ENCODE measurements at places on chromosomes 11 and 22.

GRCh38 chr22:42855211-42855610 is 1.9 kb downstream of the ARFGAP3 start:
- peak; percentile 31 for DNase-seq

DNA sequence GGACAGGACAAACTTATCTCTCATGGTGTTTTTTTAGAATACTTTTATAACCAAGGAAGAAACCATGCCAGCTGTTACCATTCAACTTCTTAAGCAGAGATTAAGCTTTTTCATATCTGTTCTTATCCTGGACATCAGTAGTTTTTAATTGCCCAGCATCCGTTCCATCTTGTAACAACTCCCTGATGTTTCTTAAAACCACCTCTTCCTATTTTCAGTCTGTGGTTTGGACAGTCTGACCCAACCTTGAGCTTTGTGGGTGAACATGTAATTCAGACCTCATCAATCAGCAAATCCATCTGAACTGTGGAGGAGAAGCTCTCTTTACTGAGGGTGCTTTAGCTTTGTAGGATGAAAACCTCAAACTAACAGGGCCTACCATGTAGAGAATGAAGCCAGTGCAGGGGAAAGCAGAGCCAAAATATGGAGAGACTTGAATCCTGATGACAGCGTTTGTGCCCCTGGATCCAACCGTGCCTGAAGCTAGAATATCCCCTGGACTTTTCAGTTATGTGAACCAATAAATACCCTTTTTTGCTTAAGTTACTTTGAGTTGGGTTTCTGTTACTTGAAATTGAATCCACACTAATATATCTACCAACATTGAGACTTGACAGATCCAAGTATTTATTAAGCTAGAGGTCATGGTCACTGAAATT is 9.4 kb downstream of the TUG1 start:
- DNase-seq = no peak

- DNase-seq = peak; percentile 93
Measured at GRCh38 chr11:64742889-64743590, 902 bp downstream of the RASGRP2 start.

DNA sequence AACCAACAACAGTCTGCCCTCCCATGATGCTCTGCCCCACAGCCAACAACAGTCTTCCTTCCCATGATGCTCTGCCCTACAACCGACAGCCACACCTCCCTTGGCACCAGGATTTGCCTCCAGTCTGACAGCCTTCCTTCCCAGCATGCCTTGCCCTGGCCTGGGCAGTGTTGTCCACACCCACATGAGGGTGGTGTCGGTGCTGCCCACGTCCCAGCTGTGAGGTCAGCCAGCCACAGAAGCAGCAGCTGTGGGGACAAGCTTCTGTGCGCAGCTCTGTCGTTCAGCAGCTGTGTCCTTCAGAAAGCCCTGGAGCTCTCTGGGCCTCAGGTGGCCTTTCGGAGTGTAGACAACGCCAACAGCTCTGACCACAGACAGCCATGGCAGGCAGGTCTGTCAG is 1378.9 kb downstream of the BRD1 start:
- DNase-seq = no peak

DNA sequence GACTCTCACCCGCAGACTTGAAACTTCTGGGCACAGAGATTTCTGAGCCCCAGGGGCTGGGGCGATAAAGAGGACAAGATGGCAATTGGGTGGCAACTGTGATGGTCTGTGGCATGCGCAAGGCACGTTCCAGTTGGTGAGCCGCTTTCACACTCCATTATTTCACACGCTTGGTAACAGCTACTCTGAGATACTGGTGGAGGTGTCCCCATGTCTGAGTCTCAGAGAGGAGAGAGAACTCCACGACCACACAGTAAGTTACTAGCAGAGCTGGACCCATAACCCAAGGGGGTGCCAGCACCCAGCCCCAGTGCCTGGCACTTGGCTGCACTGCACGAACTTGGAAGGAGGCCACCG is 6.0 kb upstream of the KCNJ4 start:
- DNase-seq = no peak

DNA sequence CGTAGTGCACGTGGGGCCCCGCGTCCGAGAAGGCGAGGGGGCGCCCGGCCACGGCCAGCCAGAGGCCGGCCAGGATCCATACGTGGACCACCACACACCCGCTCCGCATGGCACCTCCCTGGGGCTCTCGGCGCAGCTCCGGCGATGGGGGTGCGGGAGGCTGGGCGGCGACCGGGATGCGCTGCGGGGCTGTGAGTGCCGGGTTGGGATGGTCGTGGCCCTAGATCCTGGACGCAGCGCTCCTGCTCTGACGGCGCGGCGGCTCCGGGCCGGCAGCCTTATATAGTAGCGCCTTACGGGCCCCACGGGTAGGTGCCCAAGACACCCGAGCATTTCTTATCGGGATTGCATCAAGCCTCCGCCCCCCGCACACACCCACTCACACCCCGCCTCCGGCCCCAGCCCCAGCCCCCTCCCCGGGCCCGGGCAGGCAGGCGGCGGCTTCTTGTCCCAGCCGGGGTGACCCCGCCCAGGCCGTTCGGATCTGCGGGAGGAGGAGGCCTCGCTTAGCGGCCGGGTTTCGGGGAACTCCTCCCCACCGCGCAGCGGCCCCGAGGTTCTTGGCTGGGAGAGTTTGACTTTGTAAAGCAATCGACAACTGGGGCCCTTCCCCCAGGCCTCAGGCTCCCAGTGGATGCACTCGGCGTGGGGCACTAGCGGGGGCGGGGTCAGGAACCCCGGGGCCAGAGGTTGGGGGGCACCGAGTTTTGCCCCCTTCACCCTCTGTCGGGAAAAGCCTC is at the start of gene FGF19:
FGF19 (minus strand) TSS at position 255 of the 740 bp plus-strand sequence; CDS start at position 109, 146 bp downstream.
- DNase-seq = no peak

DNA sequence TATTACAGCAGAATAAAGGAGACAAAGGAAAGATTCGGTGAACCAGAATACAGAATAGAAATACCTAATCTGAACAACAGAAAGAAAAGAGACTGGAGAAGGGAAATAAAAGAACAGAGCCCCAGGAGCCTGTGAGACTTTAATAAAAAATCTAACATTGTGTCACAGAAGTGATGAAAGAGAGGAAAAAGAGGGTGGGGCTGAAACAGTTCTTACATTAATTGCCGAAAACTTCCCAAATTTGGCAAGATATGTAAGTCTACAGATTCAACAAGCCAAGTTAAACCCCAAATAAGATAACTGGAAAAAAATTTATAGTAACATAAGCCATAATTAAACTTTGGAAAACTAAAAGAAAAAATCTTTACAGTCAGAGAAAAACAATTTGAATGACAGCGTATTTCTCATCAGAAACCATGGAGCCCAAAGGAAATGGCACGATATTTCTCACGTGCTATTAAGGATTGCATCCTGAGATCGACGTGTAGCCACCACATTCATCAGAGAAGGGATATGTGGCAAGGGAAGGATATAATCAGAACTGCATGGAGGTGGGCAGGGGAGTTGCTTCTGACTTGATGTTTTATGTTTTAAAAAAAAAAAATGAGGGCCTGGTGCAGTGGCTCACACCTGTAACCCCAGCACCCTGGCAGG is 73.9 kb downstream of the SGSM3 start:
- no peak for DNase-seq

DNA sequence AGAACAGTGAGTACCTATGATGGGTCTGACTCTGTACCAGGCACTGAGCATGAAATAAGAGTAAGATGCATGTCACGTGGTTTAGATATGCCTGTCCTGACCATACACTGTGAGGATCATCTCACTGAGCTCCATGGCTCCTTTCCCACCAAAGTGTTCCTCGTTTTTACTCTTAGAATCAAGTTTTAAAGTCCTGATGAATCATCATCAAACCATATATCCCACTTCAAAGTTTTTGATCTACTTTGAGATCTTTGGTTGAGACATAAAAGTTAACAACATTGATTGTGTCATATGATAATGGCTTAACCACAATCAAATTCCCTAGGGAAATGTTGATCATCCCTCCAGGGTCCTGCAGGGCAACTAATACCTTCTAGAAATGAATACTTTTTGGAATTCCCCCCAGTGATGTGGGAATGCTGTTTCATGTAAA is 12.8 kb downstream of the ETS1 start:
- DNase-seq = no peak

GRCh38 chr11:41245704-41246398 is 213.6 kb downstream of the LRRC4C start:
- DNase-seq = peak; percentile 69

DNA sequence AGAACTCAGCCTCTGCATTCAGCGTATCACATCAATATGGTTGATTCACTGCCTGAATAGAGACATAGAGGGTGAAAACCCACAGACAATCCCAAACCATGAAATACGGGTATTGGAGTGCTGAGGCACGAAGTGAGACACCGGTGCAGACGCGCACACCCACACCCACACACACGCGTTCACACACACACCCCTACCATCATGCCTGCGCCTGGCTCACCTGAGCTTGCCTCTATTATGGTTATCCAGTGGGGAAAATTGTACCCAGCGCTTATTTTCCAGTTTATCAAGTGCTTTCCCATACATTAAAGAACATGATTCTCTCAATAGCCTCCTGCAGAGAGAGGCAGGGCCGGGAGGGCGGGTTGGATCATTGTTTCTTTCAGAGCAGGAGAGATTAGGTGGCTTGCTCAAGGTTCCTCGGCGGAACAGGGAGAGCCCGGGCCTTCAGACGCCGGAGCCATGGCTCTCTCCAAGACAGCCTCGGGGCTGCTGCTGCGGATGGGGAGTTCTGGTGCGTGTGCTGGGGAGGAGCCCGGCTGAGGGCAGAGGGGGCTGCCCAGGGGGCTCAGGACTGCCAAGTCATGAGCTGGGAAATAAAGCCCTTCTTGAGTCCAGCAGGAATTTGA is 78.9 kb upstream of the THY1 start:
- no peak for DNase-seq

DNA sequence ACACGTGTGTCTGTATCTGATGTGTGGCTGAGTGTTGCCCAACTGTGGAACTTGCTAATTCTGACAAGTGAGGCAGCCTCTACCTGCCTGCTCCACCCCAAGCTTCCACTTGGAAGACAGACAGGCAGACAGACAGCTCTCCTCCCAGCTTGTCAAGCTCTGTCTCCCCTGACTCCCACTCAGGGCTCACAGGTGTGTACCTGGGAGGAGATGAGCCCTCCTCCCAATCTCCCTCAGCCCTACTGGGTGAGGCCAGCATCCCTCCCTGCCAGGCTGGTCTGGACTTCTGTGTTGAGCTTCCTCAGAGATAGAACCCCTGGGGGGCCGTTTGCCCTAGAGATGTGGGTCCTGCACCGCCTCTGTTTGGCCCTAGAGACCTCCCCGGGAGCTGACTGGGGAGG is 1.0 kb upstream of the CHRM1 start:
- no peak for DNase-seq

DNA sequence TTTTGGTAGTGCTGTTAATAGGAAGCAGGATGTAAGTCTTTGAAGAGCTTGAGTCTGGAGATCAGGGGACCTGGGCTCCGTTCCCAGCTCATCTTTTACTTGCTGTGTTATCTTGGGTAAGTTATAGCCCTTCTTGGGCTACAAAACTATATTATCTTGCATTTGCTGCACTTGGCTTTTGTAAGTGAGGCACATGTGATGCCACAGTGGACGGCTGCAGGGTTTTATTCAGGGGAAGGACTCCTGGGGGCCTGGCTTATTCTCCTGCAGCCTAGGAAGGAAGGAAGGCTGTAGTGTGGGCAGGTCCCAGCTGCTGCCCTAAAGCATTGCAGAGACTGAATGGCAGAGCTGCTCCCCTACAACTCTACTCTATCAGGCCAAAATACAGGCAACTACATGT is 6.4 kb downstream of the CD82 start:
- no peak for DNase-seq

DNA sequence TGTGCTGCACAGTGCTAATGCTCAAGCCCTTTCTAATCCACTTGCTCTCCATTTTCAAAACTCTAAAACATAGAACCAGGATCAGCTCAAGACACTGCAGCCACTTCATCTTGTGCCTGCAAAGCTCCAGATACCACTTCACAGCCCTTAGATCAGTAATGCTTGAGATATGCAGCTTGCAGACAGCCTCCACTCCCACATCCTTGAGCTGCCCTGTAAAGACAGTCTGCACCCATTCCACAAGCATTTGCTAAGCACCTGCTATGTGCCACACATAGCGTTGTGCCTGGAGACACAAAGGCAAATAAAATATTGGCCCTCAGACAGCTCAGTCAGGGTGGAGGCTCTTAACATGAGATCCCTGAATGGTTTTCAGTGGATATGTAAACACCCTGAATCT is 192.5 kb upstream of the SNX19 start:
- no peak for DNase-seq

DNA sequence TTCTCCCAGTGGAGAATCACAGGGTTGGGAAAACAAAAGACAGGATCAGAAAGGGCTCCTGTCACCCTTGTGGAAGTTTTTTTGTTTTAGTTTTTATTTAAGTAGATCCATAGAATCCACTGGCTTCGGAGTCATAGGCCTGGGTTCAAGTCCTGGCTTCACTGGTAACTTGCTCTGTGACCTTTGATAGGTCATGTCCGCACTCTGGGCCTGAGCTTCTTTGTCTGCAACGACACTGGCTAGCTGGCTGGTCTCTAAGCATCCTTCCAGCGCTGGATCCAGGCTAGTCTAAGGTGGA is 1.4 kb downstream of the ZFTA start:
- no peak for DNase-seq

DNA sequence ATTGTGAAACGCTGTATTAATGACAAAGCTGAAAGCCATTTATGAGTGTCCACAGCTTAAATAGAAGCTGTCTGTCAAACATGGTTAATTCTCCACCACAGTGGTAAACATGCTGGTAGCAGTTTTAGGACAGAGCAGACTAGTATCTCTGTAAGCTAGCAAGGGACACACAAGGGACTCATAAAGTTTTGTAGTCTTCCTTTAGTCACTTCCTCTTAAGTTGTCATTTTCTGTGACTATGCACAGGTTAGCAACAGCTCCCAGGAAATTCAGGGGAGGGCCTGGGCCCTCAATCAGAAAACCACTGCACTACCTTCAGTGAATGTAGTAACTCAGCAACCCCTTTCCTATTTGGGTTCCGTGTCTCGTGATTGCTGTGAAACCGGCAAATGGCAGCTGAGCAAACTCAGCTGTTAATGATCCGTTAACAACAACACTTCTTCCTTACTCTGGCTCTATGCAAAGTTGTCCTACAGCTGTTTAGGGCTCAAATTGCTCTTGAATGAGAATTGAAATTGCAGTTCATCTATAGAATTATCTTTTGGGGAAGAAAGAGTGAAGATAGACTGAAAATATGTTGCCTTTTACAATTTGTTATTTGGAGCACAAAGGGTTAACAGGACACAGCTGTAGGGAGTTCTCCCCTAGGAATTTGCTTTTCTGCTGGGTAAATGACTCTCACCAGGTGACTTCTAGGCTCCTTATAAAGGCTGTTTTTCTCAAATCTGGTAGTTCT is at the start of gene MMP26:
MMP26 (plus strand) TSS at position 731 of the 736 bp plus-strand sequence.
- no peak for DNase-seq

All from coronary artery (tissue), 2 donors.